Putamen (tissue), 1 donor: ENCODE measurements at places on chromosomes 4 and X.

DNA sequence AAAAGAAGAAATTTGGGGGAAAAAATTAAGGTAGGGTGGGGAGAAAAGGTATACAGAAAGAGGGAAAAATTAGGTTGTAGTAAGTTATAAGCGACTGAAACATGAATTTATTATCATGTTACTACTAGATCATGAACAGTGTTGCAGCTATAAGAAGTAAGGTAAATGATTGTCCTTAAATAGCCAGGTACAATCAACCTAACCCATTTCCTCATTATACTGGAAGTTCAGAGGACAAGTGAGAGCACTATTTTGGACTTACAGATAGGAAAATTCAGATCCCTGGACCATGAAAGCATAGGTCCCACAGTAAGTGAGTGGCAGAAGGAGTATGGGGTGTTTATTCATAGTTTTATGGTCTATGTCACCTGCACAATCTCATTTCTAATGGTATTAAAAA, 23.5 kb downstream of the PIR start:
- DNase-seq: no peak

GRCh38 chrX:43269201-43269600, 386.9 kb upstream of the MAOA start:
- no peak for DNase-seq

GRCh38 chr4:7339751-7340552, 94.8 kb downstream of the PSAPL1 start:
- DNase-seq: no peak

DNA sequence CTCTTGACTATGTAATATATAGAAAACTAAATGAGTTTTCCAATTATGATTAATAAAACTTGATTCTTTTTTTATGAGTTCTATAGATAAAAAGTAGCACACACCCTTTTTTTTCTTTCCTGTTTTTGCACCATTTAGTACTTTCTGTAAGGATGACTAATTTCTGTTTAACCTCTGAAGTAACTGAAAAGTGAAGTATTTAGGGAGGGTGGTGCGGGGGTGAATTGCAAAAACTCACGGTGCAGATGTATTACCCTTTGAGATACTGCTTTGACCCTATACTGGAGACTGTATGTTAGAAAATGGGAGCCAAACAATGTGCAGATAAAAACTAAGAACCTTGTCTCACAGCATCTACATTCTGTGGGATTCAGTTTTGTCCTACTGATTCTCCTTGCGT, 471.6 kb downstream of the DTHD1 start:
- no peak for DNase-seq

GRCh38 chr4:155079871-155080270, 128.6 kb upstream of the NPY2R start:
- DNase-seq: no peak

- DNase-seq: no peak
Measured at GRCh38 chrX:421646-422391, 35.1 kb upstream of the PPP2R3B start.

GRCh38 chrX:84469226-84469625, 33.0 kb downstream of the HDX start:
- no peak for DNase-seq

- DNase-seq: no peak
Measured at GRCh38 chr4:15336410-15337167, 91.2 kb upstream of the C1QTNF7 start.

DNA sequence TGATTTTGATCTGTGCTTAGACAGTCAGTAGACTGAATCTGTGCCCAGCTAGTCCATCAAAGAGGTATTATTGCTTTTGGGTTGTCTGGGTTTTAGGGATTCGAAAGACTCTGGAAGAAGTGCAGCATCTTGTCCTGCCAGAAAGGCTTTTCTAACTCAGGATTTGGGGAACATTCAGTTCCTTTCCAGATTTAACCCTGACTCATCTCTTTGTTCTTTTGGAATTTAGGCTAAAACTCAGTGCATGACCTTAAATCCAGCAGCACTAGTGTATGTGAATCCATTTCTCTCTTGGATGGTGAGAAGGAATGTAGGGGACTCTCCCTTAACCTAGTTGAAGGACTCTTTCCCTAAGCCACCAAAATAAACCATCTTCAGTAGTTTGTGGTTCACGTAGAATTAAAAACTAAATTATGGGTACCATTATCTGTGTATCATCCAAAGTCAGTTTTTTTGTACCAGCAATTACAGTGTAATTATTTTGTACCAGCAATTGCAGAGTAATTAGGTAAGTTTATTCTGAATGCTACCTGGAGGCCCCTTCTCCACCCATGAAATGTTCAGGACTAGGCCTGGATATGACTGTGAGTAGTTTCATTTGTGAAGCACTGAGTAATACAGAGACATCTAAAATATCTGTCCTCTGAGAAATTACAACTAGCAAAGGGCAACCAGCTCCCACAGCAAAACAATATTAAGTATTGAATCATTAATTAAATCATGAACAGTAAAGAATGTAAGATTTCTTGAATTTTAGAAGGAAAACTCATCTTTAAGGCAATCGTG, 384.0 kb downstream of the TMA16 start:
- DNase-seq: no peak

DNA sequence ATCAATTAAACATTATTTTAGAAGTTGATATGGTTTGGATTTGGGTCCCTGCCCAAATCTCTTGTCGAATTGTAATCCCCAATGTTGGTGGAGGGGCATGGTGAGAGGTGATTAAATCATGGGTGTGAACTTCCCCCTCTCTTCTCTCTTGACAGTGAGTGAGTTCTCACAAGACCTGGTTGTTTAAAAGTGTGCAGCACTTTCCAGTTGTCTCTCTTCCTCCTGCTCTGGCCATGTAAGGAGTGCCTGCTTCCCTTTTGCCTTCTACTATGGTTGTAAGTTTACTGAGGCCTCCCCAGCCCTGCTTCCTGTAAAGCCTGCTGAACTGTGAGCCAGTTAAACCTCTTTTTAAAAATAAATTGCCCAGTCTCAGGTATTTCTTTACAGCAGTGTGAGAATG, 141.4 kb downstream of the GALNTL6 start:
- no peak for DNase-seq

DNA sequence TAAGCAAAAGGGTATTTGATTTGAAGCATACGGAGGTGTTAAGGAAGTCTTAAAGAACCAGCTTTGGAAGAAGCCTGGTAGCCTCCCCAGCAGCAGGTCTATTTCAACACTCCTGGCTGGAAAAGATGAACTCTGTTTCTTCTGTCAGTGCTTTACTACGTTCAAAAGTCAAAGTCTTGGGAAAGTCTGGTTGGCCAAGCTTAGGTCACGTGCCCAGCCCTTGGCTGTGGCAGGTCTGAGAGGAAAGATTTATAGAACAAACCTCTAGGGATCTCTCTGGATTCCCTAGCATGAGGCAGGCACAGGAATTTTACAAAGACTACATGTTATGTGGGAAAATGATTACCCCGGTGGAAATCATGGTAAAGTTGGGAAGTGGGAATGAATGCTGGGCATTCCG, 8.6 kb upstream of the ARHGAP10 start:
- DNase-seq: no peak

DNA sequence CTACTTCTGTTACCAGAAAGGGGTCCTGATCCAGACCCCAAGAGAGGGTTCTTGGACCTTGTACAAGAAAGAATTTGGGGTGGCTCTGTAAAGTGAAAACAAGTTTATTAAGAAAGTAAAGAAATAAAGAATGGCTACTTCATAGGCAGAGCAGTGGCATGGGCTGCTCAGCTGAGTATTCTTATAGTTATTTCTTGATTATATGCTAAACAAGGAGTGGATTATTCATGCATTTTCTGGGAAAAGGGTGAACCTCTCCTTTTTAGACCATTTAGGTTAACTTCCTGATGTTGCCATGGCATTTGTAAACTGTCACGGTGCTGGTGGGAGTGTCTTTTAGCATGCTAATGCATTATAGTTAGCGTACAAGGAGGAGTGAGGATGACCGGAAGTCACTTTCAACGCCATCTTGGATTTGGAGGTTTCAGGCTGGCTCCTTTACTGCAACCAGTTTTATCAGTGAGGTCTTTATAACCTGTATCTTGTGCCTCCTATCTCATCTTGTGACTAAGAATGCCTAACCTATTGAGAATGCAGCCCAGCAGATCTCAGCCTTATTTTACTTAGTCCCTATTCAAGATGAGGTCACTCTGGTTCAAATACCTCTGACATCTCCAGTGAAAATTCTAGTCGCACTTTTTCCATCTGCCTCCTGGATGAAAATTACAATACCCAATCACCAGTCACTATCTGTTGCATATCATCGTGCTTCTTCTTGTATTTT, 15.5 kb upstream of the TDO2 start:
- no peak for DNase-seq

DNA sequence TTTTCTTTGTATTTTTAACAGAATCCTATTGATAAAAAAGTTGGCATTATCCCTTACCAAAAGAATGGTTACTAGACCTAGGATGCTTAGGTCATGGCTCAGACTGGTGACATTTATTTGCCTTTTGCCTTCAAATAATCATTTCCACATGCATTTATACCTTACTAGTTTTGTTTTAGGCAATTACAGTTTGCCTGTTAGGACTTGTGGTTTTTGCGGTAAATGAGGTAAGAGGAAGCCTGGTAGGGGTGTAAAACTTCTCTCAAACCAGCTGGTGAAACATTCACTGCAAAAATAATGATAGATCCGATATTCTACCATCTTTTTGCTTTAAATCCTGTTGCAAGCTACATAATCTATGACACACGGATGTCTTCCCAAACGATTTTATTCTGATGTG, 12.1 kb downstream of the LAMP2 start:
- no peak for DNase-seq

- no peak for DNase-seq
Measured at GRCh38 chr4:6500481-6501140, 28.2 kb upstream of the PPP2R2C start.

GRCh38 chr4:139776235-139776634, 110.6 kb downstream of the MGST2 start:
- no peak for DNase-seq

DNA sequence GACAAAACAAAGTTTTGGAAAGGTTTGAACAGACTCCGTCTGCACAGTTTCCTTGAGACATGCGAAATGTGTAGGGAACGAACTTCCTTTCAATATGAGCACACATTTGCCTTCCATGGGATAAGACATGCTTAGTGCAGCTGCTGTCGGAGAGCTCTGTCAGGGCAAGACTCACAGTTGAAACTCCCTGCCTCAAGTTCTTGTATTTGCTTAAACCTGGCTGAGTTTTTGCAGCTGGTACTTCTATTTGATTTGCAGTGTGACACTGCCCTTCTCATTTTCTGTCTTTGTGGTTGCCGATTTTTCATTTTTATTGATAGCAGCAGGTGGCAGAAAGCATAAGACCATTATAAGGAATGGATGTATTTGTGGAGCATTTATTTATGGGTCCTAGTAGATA, 18.2 kb upstream of the RHOH start:
- no peak for DNase-seq

- no peak for DNase-seq
Measured at GRCh38 chr4:53780736-53781400, 189.6 kb upstream of the LNX1 start.

GRCh38 chrX:10030570-10030969, 63.4 kb downstream of the CLDN34 start:
- DNase-seq: no peak

- DNase-seq: no peak
Measured at GRCh38 chr4:2357821-2358745, 60.4 kb downstream of the ZFYVE28 start.

GRCh38 chr4:100986360-100986868, 360.9 kb downstream of the PPP3CA start:
- peak; percentile 29 for DNase-seq

DNA sequence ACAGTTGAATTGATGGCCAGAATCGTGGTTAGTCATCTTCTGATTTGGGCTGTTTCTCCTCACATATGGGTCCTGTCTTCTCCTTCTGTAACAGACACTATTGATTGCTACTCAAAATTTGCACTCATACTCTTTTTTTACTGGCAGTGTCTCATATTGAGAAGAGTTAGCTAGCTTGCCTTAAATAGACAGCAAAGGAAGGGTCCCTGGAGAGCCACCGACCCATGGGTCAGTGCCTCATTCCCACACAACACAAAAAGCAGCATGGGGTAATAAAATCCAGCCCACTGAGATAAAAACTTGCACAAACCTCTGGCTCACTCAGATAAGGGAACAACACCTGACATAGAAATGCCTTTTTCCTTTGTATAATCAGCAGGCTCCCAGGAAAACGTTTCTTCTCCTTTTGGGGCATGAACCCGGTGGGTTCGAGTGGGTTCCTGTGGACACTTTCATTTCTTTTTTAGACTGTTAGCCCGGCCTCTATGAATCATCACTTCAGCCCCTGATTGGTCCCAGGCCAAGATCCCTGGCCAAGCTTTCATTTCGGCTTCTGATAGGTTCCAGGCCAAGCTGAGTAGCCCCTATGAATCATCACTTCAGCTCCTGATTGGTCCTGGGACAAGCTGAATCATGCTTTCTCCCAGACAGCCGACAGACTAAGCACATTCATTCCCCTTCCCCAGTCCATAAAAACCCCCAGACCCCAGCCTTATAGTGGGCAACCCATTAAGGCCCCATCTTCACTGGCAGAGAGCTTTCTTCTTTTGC, 408.1 kb downstream of the DCAF12L2 start:
- no peak for DNase-seq

DNA sequence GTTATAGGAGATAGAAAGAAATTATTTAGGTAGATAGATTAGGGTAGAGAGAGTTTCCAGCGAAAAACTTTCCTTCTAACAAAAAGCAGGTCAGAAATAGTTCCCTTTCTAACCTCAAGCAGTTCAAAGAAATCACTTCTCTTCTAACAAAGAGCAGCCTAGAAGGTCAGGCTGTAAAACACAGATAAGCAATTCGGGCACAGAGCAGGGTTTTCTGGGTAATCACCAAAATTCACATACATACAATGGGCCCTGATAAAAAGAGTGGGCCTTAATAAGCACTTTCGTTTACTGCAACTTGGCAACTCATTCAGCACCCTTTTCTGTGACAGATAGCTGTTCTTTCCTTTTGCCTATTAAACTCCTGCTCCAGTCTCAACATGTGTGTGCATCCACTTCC, 13.4 kb upstream of the NAF1 start:
- DNase-seq: no peak

DNA sequence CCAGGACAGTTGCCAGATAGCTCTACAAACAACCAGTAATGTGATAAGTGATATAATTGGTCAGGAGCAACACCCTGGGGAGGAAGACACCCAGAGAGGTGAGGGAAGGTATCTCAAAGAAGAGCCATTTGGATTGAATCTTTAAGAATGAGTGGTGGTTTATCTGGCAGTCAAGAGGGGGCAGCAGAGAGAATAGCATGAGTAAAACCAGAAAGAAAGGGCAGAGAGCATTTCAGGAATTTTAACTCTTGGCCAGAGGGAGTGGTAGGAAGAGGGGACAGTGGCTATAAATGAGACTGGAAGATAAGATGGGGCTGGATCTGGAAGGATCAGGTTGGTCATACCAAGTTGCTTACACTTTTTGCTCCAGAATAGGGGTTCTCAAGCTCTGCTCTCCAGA, 5.9 kb upstream of the SEPTIN6 start:
- DNase-seq: no peak

DNA sequence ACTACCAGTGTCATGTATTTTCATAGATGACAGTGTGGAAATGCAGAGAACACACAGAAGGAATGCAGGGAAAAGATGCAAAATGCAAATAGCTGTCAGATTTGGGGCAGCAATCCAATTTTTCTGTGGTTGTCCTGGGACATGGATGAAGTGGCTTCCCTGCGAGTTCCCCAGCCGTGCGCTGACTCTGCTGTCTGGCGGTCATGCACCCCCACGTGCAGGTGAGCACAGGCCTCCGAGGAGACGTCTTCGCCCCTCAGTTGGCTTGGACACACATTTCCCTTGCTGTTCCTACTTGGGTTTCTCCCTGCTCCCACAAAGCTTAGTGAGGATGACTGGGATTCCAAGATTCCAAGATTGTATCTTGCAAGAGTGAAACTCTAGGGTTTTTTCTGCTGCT, 24.4 kb downstream of the BLOC1S4 start:
- no peak for DNase-seq

- DNase-seq: no peak
Measured at GRCh38 chr4:23631255-23631950, 258.4 kb downstream of the PPARGC1A start.
